AG09309 (cell line): ENCODE measurements at places on chromosomes 16 and 17.

DNA sequence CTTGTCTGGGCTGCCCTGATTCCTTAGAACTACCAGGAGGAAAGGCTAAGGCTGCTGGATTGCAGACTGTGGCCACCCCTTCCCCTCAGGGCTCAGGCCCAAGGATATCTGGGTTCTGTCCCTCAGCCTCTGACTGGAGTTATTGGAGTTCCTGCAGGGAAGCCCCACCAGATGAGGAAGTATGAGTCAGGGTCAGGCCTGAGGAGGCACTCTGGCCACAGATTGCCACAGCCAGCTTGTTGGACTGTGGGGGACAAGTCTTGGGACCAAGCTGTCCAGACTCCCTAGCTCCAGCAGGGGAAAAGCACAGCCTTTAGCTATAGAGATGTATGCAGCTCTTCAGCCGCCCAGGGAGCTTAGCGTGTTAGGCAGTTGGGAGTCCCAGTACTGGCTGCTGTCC lies 381.9 kb upstream of the TOM1L1 start:
- no peak for DNase-seq

DNA sequence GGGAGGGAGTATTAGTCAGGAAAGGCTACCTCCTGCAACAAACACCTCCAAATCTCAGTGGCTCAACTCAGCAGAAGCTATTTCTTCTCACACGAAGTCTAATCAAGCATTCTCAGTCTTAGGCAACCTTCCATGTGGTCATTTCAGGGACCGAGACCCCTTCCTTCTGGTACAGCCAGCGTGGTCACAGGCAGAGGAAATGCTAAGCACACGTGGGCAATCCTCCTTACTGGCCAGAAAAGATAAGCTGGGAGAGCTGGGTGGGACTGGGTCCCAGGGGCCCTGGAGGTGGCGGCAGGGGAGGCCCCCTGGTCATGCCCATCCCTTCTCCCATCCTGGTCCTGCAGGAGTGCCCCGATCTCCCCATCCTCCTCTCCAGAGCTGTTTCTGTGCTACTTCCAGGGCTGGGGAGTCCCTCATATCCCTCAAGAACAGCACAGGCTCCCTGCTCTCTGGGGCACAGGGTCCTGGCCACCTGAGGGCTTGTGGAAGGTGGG lies 5.7 kb upstream of the CX3CL1 start:
- no peak for DNase-seq

DNA sequence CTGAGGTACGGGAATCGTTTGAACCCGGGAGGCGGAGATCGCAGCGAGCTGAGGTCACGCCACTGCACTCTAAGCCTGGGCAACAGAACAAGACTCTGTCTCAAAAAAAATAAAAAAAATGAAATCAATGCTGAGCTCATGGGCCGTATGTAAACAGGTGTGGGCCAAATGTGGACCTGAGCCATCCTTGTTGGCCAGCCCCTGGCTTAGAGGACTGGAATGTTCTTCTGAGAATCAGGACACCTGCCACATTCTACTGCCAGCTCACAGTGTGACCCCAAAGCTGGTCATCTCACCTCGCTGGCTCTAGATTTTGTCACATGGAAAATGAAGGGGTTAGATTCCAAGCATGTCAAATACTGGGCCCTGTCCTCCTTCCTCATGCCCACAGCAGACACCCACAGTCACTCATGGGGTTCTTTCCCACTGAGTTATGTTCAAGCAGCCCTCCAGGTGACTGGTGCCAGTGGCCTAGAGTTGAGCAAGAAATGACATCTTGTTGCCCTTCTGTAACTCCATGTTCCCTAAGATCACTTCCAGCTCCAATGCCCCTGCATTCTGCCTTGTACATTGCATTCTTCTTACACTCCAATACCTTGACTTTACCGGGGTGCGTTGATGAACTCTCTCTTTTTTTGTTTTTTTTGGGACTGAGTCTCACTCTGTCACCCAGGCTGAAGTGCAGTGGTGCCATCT lies 110.6 kb downstream of the ABCC1 start:
- DNase-seq: no peak

DNA sequence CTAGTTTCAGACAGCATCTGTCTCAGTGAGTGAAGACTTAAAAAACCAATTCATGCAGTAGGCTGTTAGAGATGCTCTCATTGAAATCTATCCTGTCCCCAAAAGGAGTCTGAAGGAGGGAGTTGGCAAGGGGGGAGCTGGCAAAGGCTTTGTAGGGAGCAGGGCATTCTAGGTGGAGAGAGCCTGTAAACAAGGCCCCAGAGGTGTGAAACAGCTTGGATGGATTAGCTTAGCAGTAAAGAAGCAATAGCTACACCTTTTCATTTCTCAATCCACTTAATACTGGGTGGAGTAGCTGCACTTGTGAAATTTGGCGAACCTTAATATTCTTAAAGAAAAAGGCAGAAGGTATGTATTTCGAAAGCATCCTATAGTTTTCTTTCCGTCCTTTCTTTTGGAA lies 61.8 kb downstream of the KSR1 start:
- no peak for DNase-seq

GRCh38 chr17:59439741-59440211 lies 108.3 kb downstream of the YPEL2 start:
- no peak for DNase-seq

- DNase-seq: peak; percentile 86
These were observed 9.1 kb upstream of the CRISPLD2 start for GRCh38 chr16:84810518-84811273.

GRCh38 chr16:76696876-76697275 lies 419.7 kb downstream of the CNTNAP4 start:
- DNase-seq: no peak

DNA sequence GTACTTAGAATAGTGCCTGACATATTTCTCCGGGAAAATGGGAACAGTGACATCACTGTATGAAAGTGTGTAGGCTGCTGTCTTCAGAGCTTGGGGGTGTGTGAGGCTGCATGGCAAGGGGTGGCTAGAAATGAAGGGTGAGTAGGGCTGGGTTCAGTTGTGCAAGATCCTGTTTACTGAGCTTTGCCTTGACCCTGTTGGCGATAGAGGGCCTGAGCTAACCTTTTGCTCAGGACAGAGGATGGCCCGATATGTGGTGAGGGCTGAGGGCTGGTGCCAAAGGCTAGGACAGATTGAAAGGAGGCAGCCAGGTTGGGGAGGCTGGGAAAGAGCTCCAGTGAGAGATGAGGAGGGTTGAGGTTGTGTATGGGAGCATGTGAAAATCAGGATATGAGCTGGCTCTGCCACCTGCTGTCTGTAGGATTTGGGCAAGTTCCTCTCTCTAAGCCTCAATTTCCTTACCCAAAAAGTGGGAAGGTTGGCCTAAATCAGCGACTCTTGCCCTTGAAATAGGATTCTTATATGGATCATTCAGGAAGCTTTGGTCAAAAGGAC lies 6.0 kb upstream of the CCL1 start:
- DNase-seq: no peak

DNA sequence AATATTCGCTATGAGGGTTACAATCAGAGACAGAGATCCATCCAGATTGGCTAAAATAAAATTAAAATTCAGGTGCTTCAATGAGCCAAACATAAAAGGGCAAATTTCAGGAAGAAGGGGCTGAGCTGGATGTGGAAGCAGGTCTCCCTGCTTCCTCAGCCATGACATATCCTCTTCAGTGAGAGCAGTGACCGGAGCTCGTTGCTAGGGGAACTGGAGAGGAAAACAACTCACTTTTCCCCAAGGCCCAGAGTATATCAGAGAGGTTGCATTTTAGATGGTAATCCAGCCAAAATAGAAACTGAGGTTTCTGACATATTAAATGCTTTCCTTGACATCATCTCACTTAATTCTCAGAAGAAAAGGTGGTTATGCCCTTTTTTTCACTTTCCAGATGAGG lies 503.5 kb downstream of the HS3ST4 start:
- DNase-seq: no peak

- no peak for DNase-seq
These were observed 37.7 kb upstream of the IRX5 start for GRCh38 chr16:54892981-54893380.

GRCh38 chr17:61002316-61002736 lies 324.7 kb downstream of the BCAS3 start:
- peak; percentile 45 for DNase-seq

GRCh38 chr17:45722161-45722560 lies 62.0 kb upstream of the CRHR1 start:
- no peak for DNase-seq

DNA sequence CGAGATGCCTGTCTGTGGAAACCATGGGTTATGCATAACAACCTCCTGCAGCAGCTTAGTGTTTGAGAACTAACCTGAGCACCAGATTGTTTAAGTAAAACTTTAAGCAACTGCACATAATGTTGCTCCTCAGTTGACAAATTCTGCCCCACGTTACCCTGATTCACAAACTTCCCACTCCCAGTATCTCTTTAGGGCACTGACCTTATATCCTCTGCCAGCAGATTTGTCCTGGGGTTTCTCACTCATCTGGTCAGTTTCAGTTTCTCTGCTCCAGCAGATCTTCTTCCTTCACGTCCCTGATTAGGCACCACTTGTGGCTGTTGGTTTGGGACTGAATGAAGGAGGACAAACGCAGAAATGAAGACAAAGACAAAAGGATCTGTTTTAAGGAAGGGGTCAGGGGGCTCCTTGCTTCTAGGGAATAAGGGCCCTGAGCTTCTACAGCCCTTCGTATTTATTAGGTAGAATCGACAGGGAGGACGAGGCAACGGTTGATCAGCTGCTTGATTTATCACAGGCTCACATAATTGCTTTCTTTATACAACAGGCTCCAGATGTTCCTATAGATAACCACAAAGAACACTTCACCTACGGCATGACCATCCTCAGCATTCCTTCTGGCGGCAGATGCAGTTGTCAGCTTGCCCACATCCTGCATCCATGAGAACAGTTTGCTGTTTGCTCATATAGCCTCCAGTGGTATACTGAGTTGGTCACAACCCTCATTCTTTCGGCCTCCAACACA lies 13.5 kb upstream of the ZNF689 start:
- no peak for DNase-seq

DNA sequence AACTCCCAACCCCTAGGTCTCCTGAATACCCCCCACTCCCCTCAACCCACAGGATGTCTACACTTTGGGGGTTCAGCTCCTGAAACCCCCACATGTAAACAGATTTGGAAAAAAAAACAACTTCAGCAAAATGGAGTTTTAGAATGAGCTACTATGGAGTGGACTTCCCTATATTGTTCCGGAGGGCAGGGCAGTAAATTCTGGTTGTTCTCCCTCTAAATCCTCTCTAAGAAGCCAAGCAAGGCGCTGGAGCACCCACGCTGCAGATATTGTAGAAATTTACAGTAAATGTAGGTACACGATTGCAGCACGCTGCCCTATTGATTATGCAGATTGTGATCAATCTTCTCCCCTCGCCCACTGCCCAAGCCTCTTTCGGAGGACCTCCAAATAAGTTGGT lies 8.5 kb upstream of the ZFHX3 start:
- no peak for DNase-seq

GRCh38 chr17:38602453-38602852 lies 3.3 kb downstream of the SRCIN1 start:
- DNase-seq: no peak

DNA sequence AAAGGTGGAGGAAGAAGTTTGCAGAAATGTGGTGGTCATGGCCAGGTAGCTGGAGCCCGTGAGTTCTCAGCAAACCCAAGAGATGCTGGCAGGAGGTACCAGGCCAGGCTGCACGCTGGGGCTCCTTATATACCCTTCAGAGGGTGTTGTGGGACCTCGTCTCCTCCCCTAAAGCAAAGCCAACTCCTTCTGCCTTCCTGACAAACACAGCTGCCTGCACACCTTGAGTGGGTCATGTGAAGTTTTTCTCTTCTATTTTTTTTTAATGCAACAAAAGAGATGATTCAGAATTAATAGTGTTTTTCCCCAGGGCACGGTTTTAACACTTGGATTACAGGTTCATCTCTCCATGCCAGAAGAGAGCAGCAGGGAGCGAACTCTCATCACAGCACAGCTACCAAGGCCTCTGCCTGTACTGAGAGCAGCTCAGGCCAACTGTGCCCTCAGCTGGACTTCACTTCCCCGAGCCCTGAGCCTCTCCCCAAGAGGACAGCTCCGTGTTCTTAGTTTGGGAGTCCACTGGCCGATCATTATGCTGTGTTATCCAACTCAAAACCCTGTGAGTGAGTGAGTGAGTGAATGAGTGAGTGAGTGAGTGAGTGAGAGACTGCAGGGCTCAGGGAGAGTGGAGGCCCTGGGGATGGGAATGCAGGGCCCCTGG lies at the start of gene KRT15:
TSS of gene KRT15 (minus strand) at position 102 of the 661 bp plus-strand sequence. CDS start at position 39, 63 bp downstream.
- no peak for DNase-seq

GRCh38 chr16:7334801-7335560 lies 2.3 kb downstream of the RBFOX1 start:
- no peak for DNase-seq

DNA sequence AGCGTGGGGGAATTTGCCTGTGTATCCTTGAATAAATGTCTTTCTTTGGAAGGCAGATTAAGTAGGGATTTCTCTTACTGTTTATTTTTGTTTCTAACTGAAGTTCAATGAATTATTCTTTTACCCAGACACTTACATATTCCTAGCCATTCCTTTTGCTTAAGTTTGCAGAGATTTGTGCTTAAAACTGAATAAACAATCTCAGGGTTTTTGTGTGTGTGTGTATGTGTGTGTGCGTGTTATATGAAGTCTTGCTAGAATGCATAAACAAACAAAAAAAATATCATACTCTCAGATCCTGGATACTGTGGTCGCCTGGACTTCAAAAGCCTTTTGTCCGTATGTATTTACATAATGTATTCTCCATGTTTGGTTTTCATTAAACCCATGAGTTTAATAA lies 672.8 kb downstream of the MAF start:
- no peak for DNase-seq

- DNase-seq: no peak
These were observed 59.2 kb downstream of the B9D1 start for GRCh38 chr17:19303367-19303776.

DNA sequence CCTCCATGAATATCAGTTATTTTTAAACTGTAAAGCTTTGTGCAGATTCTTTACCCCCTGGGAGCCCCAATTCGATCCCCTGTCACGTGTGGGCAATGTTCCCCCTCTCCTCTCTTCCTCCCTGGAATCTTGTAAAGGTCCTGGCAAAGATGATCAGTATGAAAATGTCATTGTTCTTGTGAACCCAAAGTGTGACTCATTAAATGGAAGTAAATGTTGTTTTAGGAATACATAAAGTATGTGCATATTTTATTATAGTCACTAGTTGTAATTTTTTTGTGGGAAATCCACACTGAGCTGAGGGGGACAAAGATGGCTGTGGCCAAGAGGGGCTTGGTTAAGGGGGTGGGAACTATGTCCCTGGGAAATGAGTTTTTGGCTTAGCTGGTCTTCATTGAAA lies 2.3 kb downstream of the CCL11 start:
- no peak for DNase-seq

GRCh38 chr16:86455116-86455515 lies 55.2 kb upstream of the FOXF1 start:
- DNase-seq: peak; percentile 91

DNA sequence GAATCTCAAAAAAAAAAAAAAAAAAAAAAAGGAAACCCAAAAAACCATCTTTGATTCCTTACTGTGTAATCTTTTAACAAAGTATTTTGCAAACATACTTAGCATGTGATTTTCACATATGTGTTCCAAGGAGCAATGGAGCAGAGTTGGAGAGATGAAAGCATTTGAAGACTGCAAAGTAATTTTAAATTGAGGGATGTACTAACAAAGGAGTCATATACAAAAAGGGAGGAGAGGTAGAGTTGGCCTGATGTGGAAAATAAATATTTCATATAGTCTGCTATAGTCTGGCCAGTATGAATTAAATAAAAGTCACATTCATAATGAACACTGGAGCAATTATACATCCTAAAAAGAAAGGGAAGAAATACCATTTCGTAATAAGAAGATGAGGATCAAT lies 265.8 kb upstream of the TBX2 start:
- no peak for DNase-seq

- no peak for DNase-seq
These were observed 16.7 kb downstream of the SLC6A2 start for GRCh38 chr16:55672471-55672870.
